ENCODE measurements at places on chromosomes 13 and 19.

DNA sequence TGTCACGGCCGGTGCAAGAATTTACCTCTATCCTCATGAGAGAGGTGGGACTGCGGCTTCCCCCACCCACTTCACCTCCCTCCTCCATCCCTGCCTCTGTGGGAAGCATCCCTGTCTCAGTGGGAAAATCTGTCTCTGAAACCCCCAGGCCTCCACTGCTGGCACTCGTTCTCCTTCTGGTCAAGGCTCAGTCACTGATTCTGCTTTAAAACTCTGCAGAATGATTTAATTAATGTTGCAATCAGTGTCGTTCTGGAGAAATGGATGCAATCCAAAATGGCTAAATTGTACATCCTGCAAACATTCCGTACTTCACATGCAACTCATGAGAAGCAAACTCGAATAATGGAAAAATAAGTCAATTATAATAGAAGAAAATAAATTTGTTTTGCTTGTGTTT, 5.6 kb downstream of the RASL11A start:
- DNase-seq, result no peak

- DNase-seq, result no peak
These were observed 1.7 kb downstream of the INTS6 start for GRCh38 chr13:51451134-51451466.

GRCh38 chr19:13079542-13079986, 23.1 kb downstream of the LYL1 start:
- no peak for DNase-seq

GRCh38 chr13:33940256-33940655, 122.3 kb downstream of the RFC3 start:
- DNase-seq, result no peak

DNA sequence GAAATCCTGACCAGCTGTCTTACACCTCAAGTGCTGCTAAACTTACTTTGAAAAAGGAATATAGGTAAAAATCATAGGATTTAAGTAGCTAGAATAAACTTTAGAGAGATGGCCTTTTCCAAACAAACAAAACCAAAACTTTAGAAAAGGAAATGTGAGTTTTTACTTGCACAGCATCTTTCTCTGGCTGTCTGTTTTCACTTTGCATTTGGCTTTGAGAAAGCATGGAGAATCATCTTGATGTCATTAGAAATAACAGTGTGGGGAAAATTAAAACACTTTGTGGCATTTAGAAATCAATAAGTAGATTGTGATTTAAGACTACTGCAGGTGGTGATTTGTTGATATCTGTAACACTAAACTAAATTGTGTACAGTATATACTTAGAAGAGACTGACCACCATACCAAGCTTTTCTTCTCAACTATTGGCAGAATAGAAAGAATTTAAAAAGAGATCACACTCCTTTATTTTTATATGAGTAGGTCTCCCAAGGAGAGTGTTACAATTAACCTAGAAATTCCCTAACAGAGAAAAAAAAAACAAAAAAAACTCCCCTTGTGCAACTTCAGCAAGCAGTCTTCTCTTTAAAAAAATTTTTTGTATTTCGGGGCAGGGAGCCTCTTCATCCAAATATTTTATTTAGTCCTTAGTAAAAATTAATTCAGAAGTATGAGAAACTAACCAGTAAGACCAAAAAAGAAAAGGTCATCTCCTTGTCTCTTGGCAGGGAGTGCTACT, 6.1 kb downstream of the WDFY2 start:
- no peak for DNase-seq

GRCh38 chr19:32642771-32643170, 32.2 kb downstream of the ANKRD27 start:
- DNase-seq, result no peak

DNA sequence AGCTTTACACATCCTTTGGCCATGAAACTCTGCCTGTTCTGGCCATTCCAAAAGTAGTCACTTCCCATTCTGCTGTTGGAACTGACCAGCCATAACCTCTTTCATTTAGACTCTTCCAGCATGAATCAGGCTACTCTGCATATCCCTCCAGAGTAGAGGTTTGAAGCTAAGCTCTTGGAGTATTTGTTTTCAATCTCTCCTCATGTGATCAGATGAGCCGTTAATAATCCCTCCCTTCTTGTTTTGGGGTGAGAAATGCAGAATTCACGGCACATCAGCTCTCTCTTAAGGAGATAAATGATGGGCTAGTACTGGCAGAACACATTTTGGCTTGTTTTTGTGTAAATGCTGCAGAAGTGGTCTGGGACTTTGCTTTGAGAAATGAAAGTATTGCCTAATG, 519.9 kb downstream of the PCDH17 start:
- DNase-seq, result no peak

DNA sequence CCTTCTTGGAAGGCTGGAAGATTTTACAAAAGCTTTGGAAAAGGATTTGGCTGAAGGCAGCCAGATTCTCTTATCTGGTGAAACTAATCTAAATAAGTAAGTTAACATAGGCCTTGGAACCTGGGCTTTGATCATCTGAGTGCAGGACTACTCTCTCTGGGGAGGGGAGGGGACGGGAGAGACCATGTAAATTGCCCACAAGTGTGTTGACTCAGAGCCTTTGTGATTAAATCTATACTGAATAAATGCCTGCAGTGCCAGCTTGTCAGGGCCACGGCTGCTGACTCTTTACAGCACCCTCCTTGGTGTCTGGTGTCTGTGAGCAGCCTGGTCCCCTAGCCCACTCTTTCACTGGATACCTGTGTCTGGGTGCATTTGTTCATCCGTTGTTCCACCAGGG, 251.4 kb downstream of the ITGBL1 start:
- DNase-seq, result no peak

- DNase-seq, result no peak
These were observed 173.0 kb downstream of the KLF12 start for GRCh38 chr13:73961181-73961580.

DNA sequence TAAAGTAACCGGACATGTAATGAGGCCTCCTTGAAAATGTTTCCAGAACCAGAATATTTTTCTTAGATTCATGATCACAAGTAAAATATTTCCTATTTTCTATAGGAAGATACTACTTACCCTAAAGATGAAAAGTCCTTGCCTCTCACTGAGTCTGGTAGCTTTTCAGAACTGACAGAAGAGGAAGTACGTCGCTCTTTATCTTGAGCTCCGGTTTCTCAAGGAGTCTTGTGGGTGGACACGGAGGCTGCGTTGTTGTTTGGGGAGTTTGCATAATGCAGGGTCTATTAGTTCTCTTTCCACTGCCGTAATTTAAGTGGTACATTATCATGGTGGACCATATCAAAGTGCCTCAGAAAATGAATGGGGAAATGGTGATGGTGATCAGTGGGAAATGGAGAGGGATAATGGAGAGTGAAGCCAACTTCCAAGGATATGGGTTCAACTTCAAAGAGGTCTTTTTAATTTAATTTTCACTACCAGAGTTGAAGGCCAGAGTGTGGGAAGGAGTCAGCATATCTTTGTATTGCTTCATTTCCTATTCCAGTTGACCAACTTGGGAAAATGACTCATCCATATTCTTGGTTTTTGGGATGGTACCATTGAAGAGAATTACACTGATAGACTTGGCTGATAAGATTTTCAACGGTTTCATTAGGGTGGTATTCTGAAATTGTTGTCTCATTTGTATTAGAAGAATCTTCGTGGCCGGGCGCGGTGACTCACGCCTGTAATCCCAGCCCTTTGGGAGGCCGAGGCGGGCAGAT, 23.4 kb downstream of the MBD3L2B start:
- DNase-seq, result no peak

- DNase-seq, result no peak
These were observed 633.5 kb downstream of the SLITRK1 start for GRCh38 chr13:83248751-83249150.

DNA sequence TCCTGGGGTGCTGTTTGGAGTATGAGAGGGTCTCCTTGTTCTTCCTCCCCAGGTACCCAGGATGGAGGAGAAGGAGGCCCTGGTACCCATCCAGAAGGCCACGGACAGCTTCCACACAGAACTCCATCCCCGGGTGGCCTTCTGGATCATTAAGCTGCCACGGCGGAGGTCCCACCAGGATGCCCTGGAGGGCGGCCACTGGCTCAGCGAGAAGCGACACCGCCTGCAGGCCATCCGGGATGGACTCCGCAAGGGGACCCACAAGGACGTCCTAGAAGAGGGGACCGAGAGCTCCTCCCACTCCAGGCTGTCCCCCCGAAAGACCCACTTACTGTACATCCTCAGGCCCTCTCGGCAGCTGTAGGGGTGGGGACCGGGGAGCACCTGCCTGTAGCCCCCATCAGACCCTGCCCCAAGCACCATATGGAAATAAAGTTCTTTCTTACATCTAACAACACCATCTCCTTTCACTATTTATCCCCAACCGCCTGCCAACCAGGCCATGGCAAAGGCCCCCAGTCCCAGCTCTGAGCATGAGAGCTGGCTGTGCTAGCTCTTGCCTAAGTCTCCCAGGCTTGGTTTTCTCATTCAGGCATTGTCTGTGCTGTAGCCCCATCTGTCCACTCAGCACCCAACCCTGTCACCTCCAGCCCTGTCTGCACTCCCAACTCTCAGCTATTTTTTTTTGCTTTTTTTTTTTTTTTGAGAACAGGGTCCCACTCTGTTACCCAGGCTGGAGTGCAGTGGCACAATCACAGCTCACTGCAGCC, 11.2 kb downstream of the DKKL1 start:
- DNase-seq, result no peak

DNA sequence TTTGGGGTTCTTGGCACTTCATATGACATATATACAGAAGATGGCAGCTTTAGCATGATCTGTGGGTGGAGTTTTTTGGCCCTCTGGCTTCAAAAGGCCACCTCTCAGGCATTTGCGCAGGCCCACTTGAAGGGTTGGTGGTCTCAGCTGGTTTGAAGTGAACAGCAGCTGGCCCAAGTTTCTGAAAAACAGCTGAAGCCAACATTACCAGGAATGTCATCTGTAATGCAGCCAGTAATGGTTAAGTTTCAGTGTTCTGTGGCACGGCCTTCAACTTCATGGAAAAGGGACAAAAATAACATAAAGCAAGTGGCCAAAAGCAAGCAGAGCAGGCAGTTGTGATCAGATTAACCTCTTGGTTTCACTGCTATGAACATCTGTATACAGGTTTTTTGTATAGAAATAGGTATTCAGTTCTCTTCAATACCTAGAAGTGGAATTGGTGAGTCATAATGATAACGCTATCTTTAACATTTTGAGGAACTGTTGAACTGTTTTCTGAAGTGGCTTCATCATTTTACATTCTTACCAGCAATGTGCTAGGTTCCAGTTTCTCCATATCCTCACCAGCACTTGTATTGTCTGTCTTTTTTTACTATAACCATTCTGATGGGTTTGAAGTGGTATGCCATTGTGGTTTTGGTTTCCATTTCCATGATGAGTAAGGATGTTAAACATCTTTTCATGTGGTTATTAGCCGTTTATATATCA, 245.4 kb downstream of the SHISA2 start:
- DNase-seq, result no peak

DNA sequence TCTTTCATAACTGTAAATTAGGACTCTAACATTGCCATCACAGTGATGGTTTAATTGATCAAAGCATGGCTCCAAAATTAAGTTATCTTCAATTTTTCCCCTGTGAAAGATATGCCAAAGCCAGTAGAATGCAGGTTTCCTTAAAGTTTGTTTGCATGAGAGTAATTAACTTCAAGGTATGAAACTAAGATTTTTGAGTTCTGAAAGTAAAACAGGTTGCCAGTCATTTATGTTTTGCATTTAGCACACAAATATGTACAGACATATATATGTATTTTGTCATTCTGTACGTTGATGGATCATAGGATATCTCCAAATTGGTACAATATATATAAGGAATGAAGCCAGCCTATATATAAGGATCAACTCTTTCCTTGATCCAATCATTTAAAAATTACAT, 23.6 kb upstream of the NDFIP2 start:
- DNase-seq, result no peak

GRCh38 chr13:74569251-74569650, 435.0 kb upstream of the KLF12 start:
- DNase-seq, result no peak

DNA sequence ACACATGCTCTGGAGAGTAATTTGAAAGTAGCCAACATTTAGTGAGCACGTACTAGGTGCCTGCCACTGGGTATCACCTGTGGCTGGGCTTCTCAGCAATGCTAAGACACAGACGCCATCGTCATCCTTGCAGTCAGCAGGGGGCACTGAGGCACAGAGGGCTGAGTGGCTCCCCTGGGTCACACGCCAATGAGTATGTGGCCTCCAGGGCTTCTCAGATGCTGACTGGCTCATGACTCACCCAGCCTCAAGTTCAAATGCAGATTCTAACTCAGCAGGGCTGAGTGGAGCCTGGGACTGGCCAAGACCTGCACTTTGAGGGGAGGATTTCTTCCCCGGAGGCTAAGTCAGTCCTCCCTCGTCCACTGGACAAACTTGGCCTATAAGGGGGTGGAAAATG, 115.1 kb upstream of the CACNA1A start:
- DNase-seq, result no peak

GRCh38 chr19:10748927-10749434, 31.1 kb downstream of the DNM2 start:
- no peak for DNase-seq

GRCh38 chr19:50722201-50723013, 757 bp upstream of the CLEC11A start:
- no peak for DNase-seq

GRCh38 chr19:17803264-17803896, 8.4 kb downstream of the B3GNT3 start:
- DNase-seq, result no peak

- no peak for DNase-seq
These were observed 429.2 kb upstream of the HTR2A start for GRCh38 chr13:47326061-47326460.

- no peak for DNase-seq
These were observed 70.9 kb downstream of the SPATA13 start for GRCh38 chr13:24231377-24231776.

DNA sequence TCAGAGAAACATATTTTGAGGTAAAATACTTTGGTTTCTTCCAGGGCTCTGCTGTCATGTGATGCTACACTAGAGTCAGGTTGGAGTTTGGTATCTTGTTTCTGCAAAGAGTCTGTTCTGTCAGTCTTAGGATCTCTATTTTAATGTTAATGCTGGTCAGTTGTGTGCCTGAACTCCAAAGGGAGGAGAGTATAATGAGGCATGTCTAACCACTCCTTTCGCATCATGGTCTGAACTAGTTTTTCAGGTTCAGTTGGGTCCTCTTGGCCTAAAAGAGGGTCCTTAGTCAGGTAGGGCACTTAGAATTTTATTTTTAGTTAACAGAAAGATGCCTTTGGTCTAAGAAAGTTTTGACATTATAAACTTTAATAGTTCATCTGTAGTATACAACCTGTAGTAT, 78.2 kb downstream of the FNDC3A start:
- no peak for DNase-seq

GRCh38 chr19:3669947-3670795, 30.1 kb downstream of the PIP5K1C start:
- no peak for DNase-seq

DNA sequence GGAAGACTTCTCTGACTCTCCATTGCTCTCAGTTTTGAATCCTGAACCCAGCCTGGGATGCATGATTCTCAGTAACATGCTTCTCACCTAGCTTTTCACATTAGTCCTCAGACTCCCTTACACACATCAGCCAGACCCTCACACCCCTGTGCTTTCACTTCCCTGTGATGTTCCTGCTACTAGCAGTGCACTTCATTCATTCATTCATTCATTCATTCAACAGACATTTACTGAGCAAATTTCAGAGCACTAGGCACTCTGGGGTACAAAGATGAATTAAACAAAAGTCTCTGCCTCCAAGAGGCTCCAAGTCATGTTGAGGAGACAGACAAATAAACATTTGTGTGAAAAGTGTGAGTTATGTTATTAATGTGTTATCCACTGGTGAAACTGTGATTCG, 145.2 kb downstream of the RXFP2 start:
- no peak for DNase-seq

Measured in NCI-H187 (cell line).